AG08396 (cell line): ENCODE measurements at places on chromosomes 16 and 17.

GRCh38 chr16:5158494-5158893, 60.9 kb upstream of the EEF2KMT start:
- DNase-seq = no peak

DNA sequence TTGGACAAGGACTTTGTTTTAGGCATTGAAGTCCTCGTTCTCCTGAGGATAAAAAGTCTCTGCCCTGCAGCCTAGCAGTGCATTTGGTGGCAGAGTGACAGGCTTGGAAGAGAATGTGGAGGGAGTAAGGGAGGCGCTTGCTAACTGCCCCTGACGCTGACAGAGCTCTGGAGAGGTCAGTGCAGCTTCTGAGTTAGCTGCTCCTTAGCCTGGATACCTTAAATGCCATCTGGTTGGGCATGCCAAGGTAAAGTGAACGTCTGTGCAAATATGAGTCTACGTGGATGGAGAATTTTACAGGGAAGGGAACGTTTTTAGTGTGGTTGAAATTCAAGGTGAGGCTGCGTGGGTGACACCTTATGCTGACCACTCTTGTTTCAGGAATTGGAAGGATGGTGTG, 44.4 kb downstream of the SEC14L1 start:
- DNase-seq = no peak

DNA sequence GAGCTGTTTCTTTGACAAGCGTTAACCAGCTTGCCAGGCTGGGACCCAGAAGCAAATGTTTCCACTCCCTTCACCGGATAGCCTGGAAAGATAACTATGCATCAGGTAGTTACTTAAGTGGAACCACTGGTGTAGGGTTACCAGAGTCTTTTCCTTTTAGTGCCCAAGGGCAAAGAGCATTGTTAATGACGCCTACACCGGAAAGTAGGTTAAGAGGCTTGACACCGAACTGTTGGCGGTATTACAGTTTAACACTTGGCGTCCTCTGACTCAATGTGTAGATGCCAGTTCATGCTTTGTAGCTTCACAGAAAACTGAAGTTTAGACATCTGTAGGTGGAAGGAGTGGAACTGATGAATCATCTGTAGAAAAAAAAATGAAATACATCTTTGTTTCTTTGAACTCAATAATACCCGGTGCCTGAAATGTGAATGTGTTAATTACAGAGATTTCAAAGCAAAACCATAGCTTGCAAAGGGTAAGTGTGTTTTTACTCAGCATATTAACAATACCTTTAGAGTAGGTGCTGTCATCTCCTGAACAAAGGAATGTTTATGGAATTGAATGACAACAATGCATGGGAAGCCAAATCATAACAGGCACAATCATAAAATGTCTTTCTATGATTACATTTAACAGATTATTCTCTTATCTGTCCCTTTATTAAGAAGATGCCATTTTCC, 426.7 kb upstream of the SALL1 start:
- no peak for DNase-seq

DNA sequence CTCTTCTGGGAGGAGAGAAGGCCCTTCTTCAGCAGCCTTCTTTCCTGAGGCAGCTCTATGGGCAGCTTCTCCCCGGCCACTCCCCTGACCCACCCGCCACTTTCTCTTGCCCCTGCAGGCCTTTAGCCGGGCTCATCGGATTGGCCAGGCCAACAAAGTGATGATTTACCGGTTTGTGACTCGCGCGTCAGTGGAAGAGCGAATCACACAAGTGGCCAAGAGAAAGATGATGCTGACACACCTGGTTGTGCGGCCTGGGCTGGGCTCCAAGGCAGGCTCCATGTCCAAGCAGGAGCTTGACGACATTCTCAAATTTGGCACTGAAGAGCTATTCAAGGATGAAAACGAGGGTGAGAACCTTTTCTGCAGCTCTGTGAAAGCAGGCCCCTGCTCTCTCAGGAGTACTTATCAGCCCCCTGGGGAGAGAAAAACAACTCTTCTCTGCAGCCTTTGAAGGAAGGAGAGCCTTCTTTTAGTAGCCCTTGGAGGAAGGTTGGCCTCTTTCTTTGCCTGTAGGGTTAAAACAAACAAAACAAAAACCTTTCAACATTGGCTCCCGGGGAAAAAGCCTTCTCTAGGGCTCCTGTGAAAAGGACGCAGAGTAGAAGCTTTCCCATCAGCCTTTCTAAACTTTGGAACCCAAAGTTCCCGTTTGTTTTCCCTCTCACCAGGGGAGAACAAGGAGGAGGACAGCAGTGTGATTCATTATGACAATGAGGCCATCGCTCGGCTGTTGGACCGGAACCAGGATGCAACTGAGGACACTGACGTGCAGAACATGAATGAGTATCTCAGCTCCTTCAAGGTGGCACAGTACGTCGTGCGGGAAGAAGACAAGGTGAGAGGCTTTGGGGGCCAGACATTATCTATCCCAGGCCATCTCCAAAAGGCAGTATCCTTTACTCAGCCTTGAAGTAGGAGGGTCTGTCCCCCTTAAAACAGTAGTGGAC, 12.7 kb downstream of the RNF227 start:
- DNase-seq = no peak

DNA sequence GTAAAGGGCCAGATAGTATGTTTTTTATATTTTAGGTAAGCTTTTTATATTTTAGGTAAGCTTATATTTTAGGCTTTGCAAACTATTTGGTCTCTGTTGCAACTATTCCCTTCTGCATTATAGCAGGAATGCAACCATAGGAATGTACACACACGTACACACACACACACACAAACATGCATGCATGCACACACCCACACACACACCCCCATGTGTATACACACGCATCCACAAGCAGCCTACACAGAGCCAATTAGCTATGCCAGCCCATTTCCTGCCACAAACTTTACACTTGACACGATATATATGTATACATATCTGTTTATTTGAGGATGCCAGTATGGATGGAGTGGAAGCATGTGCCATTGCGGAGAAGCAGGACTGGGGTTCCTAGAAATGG, 7.5 kb upstream of the TRPV3 start:
- no peak for DNase-seq

DNA sequence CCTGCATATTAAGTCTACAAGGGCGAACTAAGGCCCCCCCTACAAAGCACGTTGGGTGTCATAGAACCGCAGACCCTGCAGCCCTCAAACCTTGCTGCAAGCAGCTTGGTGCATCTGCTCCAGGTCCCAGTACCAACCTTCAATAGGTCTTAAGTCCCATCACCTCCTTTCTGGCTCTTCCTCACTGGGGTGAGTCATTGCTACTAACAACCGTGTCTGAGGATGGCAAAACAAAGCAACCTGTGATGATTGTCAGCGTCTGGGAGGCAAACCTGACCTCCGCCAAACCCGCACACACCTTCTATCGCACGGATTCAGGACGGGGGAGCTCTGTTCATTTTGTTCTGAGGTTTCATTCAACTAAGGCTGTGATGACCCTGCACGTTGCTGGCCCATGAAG, 138.9 kb downstream of the SLC39A11 start:
- no peak for DNase-seq

GRCh38 chr17:50590946-50591737, 30.6 kb downstream of the CACNA1G start:
- DNase-seq = no peak

DNA sequence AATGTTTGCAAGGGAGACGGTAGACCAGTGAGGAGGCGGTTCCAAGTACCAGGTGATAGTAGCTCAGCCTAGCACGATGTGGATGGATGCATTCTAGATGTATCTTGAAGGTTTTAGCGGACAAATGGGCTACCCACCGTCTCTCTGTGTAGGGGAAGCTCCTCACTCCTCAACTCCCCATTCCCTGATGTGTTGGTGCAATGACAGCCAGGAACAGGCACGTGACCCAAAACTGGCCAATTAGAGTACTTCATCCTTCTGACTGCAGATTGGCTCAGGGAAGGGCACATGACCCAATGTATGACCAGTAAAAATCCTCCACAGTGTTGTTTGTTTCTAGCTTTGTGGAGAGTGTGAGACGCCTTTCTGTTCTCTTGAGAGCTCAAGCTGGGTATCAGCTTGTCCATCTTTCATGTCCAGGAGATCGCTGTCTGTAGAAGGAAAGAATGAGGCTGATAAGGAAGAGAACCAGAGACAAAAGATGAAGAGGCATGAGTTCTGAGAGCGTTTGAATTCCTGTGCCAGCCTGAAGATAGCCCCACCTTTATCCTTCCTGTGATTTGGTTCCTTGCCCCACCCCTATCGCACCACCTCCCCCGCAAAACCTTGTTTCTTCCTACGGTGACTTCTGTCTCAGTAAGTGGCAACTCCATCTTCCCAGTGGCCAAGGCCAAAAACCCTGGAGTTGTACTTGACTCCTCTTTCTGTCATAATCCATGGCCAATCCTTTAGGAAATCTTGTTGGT, 2.3 kb upstream of the BORCS6 start:
- peak; percentile 73 for DNase-seq

DNA sequence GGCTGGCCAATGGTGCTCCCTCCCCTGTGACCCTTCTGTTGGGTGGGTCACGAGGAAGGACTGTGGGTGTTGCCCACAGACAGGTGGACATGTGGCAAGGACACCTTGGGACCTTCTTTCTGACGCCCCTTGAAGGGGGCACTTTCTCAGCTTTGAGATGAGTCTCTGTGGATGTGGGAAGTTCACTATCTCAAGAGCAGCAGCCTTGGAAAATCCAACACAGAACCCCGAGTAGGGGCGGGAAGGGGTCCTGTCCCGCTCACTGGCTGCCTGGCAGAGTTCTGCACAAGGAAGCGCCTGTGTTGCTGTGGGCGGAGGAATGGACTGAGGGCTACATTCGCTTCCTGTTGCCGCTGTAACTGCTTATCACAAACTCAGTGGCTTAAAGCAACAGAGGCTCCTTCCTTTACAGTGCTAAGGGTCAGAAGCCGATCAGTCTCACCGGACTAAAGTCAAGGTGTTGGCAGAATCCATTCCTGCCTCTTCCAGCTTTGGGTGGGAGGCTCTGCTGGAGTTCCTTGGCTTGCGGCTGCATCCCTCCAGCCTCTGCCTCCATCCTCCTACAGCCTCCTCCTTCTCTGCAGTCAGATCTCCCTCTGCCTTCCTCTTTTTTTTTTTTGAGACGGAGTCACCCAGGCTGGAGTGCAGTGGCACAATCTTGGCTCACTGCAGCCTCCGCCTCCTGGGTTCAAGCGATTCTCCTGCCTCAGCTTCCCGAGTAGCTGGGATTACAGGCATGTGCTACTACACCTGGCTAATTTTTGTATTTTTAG, 305.2 kb downstream of the SEC14L1 start:
- no peak for DNase-seq

- no peak for DNase-seq
Observed at GRCh38 chr16:84552135-84552534, 47.7 kb upstream of the MEAK7 start.

- no peak for DNase-seq
Observed at GRCh38 chr16:4837733-4838501, 9.2 kb downstream of the GLYR1 start.

DNA sequence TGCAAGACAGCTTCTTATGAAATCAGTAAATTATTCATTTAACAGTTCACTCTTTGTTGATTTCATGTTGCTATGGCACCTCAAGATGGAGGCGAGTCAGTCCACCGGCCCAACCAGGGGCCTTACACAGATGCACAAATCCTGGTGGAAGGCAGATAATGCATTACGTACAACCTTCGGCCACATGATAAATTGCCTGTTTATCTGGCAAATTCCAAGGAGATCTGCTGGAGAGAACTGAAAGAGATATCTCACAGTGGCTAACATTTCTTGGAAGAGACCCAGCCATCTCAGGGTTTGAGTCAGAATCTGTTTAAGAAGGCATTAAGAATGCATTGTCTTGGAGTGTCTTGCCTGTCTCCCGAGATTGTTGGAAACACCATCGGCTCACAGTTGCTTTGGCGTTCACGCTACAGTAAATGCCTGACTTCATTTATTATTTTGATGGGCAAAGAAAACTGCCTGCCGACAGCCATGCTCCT, 225.6 kb downstream of the MSI2 start:
- peak; percentile 86 for DNase-seq

DNA sequence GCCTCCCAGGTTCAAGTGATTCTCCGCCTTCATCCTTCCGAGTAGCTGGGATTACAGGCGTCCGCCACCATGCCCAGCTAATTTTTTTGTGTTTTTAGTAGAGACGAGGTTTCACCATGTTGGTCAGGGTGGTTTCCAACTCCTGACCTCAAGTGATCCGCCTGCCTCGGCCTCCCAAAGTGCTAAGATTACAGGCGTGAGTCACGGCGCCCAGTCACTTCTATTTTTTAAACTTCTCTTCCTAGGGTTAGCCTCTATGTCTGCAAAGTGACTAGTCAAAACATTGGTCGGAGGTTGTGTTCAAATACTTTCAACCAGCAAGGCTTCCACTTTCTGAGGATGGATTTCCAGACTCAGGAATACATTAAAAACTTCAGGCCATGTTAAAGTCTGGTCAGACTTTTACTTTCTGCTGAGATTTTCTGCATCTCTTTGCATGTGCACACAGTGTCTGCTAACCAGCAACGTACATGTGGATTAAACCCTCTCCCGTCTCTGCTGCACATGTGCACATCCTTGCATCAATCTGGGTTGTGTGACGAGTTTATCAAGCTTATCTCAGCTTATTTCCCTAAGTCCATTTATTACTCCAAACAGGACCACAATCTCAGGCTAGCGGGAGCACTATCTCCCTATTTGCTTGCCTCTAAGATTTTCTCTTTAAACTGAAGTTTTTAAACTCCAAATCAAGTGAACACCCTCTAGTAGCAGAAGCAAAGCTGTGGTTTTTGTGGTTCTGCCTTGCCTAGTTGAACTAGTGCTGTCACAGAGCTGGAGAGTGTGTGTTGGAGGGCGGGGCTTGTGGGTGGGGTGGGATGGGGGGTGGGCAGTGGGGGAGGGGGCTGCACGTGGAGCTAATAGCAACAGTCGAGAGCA, 525.2 kb upstream of the GOT2 start:
- no peak for DNase-seq

GRCh38 chr16:51655249-51655648, 504.2 kb upstream of the SALL1 start:
- DNase-seq = no peak

DNA sequence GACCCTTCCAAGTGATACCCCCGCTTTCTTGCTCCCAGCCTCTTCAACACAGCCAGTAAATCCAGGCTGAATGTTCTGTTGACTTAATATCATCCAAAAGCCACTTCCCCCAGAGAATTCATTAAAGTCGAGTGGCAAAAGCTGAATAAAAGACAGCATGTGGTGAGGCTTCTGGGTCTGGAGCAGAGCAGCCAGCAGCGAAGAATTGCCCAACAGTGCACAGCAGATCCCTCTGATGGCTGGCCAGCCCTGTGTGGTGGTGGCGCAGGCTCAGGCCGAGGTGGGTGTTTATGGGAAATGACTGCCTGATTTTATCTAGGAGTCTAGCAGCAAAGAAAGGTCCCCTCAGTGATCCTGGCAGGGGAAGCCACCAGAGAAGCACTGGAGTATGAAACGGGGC, 30.3 kb upstream of the RCVRN start:
- no peak for DNase-seq
